Globus pallidus (tissue), 1 donor: ENCODE measurements at places on chromosomes 2 and 18.

DNA sequence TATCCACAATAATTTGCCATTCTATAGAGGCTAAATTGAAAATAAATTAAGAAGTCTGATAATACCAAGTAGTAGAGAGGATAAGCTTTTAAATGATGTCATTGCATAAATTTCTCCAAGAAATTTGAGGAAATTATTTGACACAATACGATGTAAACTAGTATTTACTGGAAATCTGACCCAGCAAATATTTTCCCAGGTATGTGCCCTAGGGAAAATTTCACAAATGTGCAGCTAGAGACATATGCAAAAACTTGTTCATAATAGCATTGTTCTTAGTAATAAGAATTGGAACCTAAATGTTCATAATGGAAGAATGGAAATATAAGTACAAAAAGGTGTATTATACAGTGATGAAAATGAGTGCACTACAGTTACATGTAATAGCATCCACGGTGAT is 888.8 kb upstream of the SOX11 start:
- DNase-seq: no peak

GRCh38 chr18:63365876-63366212 is 1.2 kb downstream of the KDSR start:
- peak; percentile 33 for DNase-seq

DNA sequence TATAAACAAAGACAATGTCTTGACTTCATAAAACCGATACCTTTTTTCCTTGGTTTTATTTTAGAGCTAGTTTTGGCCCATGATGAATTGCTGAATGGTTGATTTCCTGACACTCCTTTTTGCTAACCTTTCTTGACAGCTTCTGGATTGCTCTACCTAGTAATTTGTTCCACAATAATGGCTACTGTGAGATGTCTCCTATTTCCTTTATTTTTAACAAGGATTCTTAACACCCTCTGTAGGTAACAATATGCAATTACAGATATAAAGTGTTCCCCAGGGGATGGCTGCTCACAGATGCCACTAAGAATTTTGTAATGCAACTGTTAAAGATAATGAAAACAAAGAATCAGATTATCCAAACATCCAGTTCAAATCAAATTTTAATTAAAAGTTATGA is 100.8 kb upstream of the ATP5MC3 start:
- DNase-seq: peak; percentile 5

DNA sequence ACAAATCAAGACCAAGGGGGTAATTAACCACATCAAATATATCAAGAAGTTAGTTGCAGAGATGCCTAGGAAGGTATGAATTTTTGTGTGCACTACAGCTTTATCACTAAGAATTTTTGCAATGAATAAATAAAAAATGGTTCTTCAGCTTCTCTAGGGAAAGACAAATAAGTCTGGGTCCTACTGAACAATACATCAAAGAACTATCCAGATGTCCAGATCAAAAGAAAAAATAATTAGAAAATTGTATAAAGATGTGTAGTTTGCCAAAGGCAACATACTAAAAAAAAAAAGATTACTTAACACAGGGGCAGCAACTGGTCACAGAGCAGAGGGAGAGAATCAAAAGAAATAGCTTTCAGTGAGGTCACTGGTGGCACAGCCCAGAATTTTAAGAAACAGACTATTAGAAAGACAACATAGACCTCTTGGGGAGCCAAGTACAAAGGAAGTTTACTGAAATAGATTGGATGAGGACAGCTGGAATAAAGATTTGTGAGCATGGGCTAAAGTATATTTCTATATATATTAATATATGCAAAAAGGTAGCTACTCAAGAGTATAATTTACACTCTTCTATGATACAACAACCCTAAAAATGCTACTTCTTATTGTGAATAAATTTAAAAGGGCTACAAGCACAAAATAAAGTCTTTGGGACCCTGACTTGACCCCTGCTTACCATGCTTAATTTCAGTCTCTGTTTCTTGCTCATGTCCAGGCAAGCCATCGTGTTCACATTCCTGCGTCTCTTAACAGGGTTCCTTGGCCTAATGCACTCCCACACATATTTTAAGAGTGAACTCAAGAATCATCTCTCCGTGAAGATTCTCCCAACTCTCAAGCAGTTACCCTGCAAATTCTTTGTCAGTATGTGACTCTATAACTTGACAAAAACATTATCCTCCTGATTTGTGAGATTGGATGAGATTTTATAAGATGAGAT is 99.0 kb upstream of the GRB14 start:
- no peak for DNase-seq

GRCh38 chr2:49225126-49225525 is 70.8 kb upstream of the FSHR start:
- DNase-seq: no peak
